Left lung (tissue), 14 donors: ENCODE measurements at places on chromosomes 12 and 14. TPM values are rescaled to one million over a fixed set of nuclear protein-coding genes. Genes with fewer than 3 reads are reported as not detected.

The KRT2 gene
- not detected for total RNA-seq

The CEP128 gene
- total RNA-seq, result 10.0 TPM

The CPSF6 gene
- 54.8 TPM for total RNA-seq

The CLEC4C gene
- not detected for total RNA-seq

- H3K4me3 ChIP-seq, result no peak overlapping the region
- H3K4me1 ChIP-seq, result peaks cover under 1% of the 10 kb centered on the region
- H3K27ac ChIP-seq, result no peak overlapping the region
- H3K36me3 ChIP-seq, result peaks cover 78% of the 10 kb centered on the region
Measured at GRCh38 chr14:105053996-105054395, 11.2 kb downstream of the GPR132 start.
